ENCODE measurements at places on chromosomes 5 and 9.

- DNase-seq = no peak
These were observed 33.6 kb downstream of the SUB1 start for GRCh38 chr5:32618962-32619361.

DNA sequence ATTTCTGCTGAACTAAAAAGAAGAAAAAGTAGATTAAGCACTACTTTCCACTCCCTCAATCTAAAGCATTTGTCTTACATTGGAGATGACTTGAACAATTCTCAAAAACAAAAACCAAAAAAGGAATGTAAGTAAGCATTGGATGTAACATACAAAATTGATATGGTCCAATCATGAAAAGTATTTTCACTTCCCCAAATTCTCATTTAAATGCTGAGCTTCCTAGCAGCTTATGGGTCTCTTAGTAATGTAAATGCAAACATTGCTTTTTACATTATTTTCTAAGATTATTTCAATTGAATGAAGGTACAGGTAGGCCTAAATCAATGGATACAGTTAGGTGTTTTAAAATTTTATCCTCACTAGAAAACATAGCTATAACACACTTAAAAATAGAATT is 20.0 kb downstream of the ANKH start:
- no peak for DNase-seq

DNA sequence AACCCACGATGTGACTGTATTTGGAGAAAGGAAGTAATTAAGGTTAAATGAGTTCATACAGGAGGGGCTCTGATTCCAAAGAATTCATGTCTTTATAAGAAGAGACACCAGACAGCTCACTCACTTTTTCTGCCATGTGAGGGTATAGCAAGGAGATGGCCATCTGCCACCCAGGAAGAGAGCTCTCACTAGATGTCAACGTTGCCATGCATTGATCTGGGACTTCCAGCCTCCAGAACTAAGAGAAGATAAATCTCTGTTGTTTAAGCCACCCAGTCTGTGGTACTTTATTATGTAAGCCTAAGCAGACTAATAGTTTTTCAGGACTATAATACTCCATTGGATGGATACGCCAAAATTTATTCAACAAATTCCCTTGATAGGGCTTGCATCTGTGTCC is 89.8 kb upstream of the RAD23B start:
- no peak for DNase-seq

GRCh38 chr9:104068546-104068945 is 25.6 kb upstream of the SMC2 start:
- no peak for DNase-seq

GRCh38 chr5:133751846-133752245 is 139.5 kb upstream of the FSTL4 start:
- DNase-seq = no peak

- DNase-seq = no peak
These were observed 40.0 kb downstream of the GABRG2 start for GRCh38 chr5:162107591-162107990.

- DNase-seq = no peak
These were observed 63.8 kb upstream of the RARS1 start for GRCh38 chr5:168422431-168422830.

GRCh38 chr5:62083661-62084060 is 222.3 kb upstream of the KIF2A start:
- DNase-seq = no peak

- no peak for DNase-seq
These were observed 92.5 kb downstream of the ROR2 start for GRCh38 chr9:91857291-91858212.

- DNase-seq = no peak
These were observed 306.6 kb upstream of the KIF2A start for GRCh38 chr5:61999371-61999770.

DNA sequence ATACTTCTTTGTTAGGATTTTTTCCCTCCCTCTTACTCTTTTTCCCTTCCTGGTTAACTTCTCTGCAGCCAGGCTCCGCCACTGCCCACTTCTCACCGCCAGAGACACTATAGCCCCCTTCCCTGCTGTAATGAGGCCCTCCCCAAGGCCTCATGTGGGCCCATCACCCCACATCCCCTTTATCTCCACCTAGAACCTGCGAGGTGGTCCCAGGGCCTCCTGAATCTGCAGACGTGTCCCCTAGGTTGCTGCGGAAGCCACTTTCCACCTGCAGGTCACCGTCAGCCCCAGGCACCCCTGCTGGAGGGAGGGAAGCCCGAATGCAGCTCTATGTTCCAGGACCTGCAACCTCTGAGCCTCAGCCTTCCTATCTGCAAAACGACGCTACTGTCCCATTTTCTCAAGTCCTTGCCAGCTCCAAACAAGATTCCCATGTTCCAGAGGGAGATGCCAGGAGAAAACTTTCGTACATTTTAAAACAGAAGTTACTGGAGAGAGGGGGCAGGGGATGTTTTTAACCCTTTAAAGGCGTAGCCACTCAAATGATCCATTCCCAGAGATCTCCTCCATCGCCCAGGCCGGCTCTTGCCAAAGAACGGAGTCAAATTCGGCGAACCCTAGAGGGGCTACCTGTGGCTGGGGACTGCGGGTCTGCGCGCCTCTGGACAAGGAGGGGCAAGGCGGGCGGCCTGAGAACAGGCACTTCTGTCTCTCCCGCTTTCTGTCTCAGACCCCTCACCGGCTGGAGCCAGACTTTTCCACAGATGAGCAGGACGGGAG is 929 bp downstream of the SH3PXD2B start:
- no peak for DNase-seq

DNA sequence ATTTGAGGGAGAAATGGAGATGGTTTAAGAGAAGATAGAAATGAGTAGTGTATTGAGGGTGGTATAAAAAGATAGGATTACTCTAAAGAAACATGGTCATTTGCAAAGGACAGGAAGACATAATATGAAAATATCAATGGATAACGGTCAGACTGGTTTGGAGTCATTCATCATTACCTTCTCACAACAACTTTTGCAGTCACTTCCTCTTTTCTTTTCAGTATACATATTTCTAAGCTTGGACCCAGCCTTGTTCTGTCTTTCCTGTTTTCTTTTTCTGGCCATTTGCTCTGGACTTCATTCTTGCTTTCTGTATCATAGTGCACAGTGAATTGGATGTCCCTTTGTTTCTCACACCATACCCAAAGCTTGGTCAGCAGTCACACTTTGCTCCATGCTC is 966.5 kb upstream of the TYRP1 start:
- DNase-seq = no peak

DNA sequence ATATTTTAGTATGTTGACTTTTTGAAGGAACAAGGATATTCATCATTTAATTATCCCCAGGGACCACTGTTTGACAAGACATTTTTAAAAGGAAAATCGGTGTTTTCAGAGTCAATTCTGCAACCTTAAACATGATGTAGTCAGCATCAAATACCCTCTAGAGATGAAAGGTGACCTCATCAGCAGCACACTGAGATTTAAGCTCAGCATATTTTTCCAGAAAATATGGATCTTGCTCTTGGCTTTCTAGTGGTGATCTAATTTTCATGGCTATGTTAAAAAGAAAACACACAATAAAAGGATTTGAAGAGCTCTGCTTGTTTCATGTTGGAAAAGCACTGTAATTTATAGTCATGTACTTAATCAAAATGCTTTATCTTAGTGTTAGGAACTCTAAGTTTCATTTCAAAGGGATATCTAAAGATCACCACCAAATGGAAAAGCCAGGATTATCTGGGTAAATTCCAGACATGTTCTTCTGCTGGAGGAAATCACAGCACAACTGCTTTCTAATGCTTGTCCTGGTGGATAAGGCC is 487.2 kb downstream of the ENC1 start:
- DNase-seq = no peak

DNA sequence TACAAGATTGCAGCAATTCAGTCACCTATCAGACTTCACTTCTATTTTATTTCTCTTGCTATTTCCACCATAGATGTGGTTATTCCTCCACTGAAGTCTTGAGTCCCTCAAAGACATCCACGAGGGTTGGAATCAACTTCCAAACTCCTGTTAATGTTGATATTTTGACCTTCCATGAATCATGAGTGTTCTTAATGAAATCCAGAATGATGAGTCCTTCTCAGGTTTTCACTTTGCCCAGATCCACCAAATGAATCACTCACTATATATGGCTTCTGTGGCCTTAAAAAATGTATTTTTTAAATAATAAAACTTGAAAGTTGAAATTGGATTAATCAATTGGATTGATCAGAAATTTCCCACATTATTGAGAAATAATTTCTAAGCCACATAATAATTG is 1821.0 kb downstream of the EFNA5 start:
- DNase-seq = no peak

GRCh38 chr5:67997892-67998457 is 217.6 kb upstream of the PIK3R1 start:
- no peak for DNase-seq

DNA sequence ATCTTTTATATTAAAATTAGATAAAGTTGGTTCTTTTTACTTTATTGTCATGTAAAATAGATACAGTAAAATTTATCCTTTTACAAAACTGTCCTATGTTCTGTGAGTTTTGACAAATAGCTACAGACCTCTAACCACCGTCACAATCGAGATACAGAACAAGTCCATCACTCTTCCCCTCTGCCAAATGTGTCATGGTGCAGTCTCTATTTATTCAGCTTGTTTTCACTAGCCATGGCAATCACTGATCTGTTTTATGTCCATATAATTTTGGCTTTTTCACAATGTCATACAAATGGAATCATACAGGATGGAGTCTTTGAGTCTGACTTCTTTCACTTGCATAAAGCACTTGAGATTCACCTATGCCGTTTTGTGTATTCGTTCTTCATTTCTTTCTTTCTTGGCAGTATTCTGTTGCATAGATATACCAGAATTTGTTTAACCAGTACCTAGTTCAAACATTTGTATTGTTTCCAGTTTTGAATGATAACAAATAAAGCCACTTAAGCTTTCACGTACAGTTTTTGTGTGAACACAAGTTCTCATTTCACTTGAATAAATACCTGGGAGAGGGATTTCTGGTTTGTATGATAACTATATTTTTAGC is 273.2 kb upstream of the MPDZ start:
- DNase-seq = no peak

DNA sequence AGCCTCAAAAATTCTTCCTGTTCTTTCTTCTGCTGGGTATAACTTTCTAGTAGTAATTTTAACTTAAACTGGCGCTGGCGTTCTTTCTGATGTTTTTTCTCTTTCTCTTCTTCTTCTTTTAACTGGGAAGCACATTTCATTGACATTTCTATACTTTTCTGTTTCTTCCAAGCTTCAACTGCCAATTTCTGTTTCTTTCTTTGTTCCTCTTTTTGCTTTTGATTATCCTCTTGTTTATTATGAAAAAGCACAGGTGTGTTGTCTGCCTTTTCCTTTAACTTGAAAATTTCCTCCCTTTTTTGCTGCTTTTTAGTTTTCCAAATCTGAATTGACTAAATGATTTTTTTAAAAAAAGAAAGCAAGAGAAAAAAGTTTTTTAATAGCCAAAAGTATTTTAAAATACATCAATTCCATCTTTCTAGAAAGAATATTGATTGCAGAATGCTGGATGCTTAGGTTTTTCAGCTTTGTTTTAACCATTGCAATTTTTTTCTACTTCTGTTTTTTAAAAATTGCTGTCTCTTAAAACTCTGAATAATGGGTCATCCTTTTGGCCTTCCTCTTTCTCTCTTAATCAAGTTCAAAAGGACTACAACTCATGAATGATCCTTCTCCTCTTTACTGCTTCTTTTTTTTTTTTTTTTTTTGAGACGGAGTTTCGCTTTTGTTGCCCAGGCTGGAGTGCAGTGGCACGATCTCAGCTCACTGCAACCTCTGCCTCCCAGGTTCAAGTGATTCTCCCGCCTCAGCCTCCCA is 8.8 kb upstream of the PGGT1B start:
- no peak for DNase-seq

- no peak for DNase-seq
These were observed 70.8 kb upstream of the GPR151 start for GRCh38 chr5:146586752-146587151.

- no peak for DNase-seq
These were observed 102.2 kb upstream of the IER5L start for GRCh38 chr9:129280236-129280622.

DNA sequence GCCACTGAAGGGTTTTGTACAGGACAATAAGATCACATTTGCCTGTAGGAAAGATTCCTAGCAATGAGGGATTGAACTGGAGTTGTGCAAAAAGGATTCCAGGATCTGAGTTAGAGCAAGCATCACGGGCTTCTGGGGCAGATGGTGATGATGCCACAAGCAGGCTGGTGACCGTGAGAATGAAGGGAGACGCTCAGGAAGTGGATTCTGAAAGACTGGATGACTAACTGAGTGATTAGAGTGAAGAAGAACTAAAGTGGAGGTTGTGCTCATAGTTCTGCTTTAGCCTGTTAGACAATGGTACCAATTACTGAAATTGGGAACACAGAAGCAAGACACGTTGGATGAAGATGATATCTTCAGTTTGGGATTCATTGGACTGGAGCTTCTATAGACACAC is 168.2 kb downstream of the CD180 start:
- no peak for DNase-seq

DNA sequence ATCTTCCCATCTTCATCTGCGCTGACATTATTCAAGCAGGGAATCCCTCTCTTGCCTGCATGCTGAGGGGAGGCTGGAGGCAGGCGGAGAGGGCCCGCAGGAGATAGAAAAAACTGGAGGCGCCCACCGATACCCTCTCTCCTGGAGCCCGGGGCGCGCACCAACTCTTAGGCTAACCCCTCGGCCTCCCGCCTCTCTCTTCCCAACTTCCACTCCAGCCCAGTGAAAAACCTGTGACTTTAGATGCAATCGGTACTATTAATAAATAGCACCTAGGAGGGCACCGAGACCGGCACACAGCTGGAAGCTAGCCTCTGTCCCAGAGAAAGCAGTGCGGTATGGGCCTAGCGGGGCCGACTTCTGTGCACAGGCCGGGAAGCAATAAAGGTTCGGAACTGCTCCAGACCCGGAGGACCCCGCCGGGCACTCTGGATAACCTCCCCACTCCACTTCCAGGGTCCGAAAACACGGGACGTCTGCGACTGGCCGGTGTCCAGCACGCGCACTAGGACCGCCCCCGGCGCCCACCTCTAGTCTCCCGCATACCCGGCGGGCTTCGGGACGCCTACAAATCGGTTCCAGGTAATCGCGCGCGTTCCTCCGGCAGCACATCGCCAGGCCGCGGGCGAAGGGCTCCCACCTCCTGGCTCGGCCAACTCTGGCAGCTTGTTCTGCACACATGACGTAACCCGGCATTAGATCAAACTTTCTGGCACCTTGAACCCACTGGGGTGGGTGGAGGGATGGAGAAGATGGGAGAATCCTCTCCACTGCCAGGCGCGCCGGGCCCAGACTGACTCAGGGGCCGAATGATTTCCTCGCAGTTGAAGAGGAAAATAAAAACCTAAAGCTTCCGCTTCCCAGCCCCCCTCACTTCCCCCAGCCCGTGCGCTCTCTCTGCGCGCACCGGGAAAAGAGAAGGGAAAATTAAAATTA is 1.4 kb downstream of the EFNA5 start:
- DNase-seq = no peak

GRCh38 chr9:37155601-37156000 is 35.2 kb downstream of the ZCCHC7 start:
- DNase-seq = no peak

DNA sequence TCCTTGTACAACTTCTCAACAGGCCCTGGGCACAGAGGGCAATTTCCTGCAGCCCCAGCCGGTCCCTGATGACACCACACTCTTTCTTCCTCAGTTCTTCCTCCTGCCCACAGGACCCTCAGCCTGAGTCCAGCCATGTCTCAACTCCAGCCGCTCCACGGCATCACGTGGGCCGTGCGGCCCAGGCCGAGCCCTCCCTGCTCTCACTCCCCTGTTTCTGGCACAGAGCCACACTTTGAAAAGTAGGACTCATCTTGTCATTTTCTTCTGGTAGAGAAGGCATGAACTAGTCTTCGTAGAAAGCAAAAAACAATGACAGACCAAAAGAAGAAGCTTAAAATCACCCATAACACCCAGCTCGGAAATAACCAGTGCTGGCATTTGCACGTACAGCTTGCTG is 404.7 kb upstream of the IRX1 start:
- no peak for DNase-seq

GRCh38 chr5:162842727-162843126 is 594.7 kb upstream of the CCNG1 start:
- DNase-seq = no peak

Data from stimulated activated CD8-positive, alpha-beta memory T cell treated with anti-CD3 and anti-CD28 coated beads, Interleukin-2, amount 100 ng/mL, for 48 hours (primary cell).